ENCODE measurements at places on chromosomes 5 and 9. TPM values are rescaled to one million over a fixed set of nuclear protein-coding genes. Genes with fewer than 3 reads are reported as not detected.

DNA sequence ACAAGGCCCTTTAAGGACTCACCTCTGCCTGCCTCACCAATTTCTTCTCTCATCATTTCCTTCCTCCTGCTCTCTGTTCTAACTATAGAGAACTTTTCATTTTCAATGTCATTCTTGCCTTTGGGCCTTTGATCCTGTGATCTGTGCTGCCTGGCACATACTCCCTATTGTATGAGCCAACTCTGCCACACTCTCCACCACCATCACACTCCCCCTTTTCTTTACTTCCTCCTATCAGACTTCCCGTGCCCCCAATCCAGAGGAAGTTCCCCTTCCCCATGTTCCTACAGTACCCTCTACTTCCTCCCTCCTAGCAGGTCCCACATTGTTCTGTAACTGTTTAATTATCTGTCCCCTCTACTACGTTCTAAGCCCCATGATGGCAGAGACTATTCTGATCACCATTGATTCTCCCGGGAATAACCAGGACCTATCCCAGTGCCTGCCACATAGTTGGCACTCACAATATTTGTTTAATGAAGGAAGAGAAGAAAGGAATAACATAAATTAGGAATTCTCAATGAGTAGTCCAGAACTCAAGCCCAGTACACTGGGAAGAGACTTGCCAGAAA, 27.5 kb downstream of the ADAM19 start:
- no peaks in the 10 kb centered on the region for H3K36me3 ChIP-seq
- no peak overlapping the region for H3K4me3 ChIP-seq
- no peaks in the 10 kb centered on the region for H3K27me3 ChIP-seq
- H3K27ac ChIP-seq, result no peak overlapping the region
- DNase-seq, result no peak

The PPIC gene
- 2.5 TPM for total RNA-seq

- no peak overlapping the region for H3K27ac ChIP-seq
- H3K4me3 ChIP-seq, result no peak overlapping the region
- H3K4me1 ChIP-seq, result no peaks in the 10 kb centered on the region
Measured at GRCh38 chr5:11785771-11786352, 118.4 kb downstream of the CTNND2 start.

GRCh38 chr9:97506306-97506705, 4.8 kb downstream of the TMOD1 start:
- peaks cover 66% of the 10 kb centered on the region for H3K4me1 ChIP-seq
- peaks cover 33% of the 10 kb centered on the region for H3K36me3 ChIP-seq
- no peak overlapping the region for H3K4me3 ChIP-seq
- no peak for DNase-seq

All from K562 (cell line).